DND-41 (cell line): ENCODE measurements at places on chromosomes 16 and 17.
A peak's percentile ranks its signal among the peaks of the same experiment; 100 is the strongest.

- H3K4me3 ChIP-seq: no peak overlapping the region
- no peaks in the 10 kb centered on the region for H3K4me1 ChIP-seq
- no peak overlapping the region for H3K27ac ChIP-seq
- no peak for DNase-seq
- H3K36me3 ChIP-seq: peaks cover 81% of the 10 kb centered on the region
- no peaks in the 10 kb centered on the region for H3K27me3 ChIP-seq
Measured at GRCh38 chr17:61947367-61948078, 19.7 kb upstream of the INTS2 start.

GRCh38 chr17:75634754-75635609, 1.7 kb downstream of the SMIM5 start:
- DNase-seq: no peak
- peaks cover 16% of the 10 kb centered on the region for H3K36me3 ChIP-seq
- H3K27ac ChIP-seq: no peak overlapping the region
- H3K27me3 ChIP-seq: no peaks in the 10 kb centered on the region
- H3K4me1 ChIP-seq: peaks cover 12% of the 10 kb centered on the region

DNA sequence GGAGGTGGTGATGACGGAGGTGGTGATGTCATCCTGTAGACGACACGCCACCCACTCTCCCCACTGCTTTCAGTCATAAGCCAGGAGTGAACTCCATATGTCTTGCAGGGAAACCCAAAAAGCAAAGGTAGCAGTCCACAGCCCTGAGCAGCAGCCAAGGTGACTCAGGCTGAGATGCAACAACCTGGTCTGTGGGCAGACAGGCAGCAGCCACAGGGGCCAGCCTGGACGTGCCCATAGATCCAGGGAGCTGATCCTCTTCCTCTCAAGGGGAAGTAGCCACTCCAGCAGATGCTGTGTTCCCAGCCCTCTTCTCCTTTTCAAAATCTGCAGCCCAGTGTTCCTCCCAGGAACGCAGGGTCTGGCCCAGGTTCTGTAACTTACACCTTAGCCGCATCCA, 17.3 kb upstream of the CIITA start:
- no peak overlapping the region for H3K27ac ChIP-seq
- H3K36me3 ChIP-seq: no peaks in the 10 kb centered on the region
- H3K27me3 ChIP-seq: no peaks in the 10 kb centered on the region
- no peaks in the 10 kb centered on the region for H3K4me1 ChIP-seq

- H3K4me3 ChIP-seq: no peak overlapping the region
- no peak for DNase-seq
- no peaks in the 10 kb centered on the region for H3K36me3 ChIP-seq
- H3K27ac ChIP-seq: no peak overlapping the region
- no peaks in the 10 kb centered on the region for H3K4me1 ChIP-seq
Measured at GRCh38 chr17:63178530-63178929, 212.5 kb downstream of the TANC2 start.

GRCh38 chr17:1008008-1008761, 11.3 kb downstream of the TIMM22 start:
- no peaks in the 10 kb centered on the region for H3K4me1 ChIP-seq
- DNase-seq: no peak
- no peak overlapping the region for H3K4me3 ChIP-seq
- no peak overlapping the region for H3K27ac ChIP-seq

- H3K36me3 ChIP-seq: no peaks in the 10 kb centered on the region
- no peaks in the 10 kb centered on the region for H3K4me1 ChIP-seq
- peaks cover 5% of the 10 kb centered on the region for H3K27me3 ChIP-seq
- H3K27ac ChIP-seq: no peak overlapping the region
- H3K4me3 ChIP-seq: no peak overlapping the region
Measured at GRCh38 chr17:51888816-51889215, 269.7 kb downstream of the CA10 start.

GRCh38 chr16:50165473-50165872, 12.4 kb downstream of the TENT4B start:
- H3K27me3 ChIP-seq: no peaks in the 10 kb centered on the region
- H3K4me1 ChIP-seq: no peaks in the 10 kb centered on the region
- no peak overlapping the region for H3K4me3 ChIP-seq

- no peak overlapping the region for H3K4me3 ChIP-seq
- H3K36me3 ChIP-seq: no peaks in the 10 kb centered on the region
- peaks cover 6% of the 10 kb centered on the region for H3K27me3 ChIP-seq
- no peak overlapping the region for H3K27ac ChIP-seq
Measured at GRCh38 chr16:25896411-25896810, 204.7 kb downstream of the HS3ST4 start.

DNA sequence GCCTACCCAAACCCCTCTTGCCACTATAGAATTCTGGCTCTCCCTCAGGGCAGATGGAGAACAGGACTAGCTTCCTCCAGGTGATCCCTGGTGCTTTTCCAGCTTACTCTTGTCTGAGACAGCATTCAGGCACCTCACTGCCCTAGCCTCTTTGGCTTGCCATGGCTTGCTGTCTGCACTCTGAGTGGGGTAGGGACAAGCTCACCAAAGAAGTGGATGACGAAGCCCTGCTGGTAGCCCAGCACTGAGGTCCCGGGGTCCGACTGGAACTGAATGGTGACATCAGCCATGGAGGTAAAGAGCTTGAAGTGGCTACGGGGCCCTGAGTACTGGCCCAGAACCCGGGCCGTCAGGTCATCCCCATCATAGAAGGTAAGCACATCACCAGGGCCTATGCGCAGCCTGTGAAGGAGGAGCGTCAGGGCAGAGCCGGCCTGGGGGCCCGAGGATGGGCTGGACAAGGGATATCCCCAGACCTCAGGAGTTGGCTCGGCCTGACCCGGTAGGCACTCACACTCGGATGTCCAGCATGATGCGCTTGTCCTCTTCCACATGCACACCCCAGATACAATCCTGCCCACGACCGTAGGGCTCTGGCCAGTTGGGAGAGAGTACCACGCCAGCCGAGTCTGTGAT, 7.6 kb upstream of the PHF12 start:
- H3K27ac ChIP-seq: no peak overlapping the region
- H3K4me3 ChIP-seq: no peak overlapping the region
- no peaks in the 10 kb centered on the region for H3K27me3 ChIP-seq
- no peak for DNase-seq

GRCh38 chr16:3070608-3071111, 5.2 kb downstream of the IL32 start:
- no peak overlapping the region for H3K4me3 ChIP-seq
- H3K4me1 ChIP-seq: peaks cover 94% of the 10 kb centered on the region
- H3K36me3 ChIP-seq: peaks cover 40% of the 10 kb centered on the region
- H3K27ac ChIP-seq: peak overlapping the region; percentile 80
- DNase-seq: no peak

DNA sequence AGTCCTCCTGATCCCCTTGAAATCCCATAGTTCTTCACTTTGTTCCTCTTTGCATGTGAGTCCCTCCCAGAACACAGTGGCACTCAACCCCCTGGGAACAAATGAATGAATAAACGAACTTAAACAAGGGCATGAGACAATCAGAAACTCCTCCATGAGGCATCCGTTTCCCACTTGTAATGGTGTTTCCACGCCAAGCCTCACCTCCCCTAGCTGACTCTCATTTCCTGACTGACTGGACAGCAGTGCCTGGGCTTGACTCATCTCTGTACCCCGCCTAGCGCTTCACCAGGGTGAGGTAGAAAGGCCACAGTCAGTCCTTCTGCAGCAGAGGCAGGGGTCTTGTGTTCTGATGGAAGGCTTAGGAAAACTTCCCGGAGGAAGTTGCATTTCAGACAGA, 14.2 kb downstream of the KIF1C start:
- peaks cover 41% of the 10 kb centered on the region for H3K36me3 ChIP-seq
- no peak overlapping the region for H3K27ac ChIP-seq
- H3K4me1 ChIP-seq: no peaks in the 10 kb centered on the region
- no peak for DNase-seq
- H3K4me3 ChIP-seq: no peak overlapping the region
- no peaks in the 10 kb centered on the region for H3K27me3 ChIP-seq

GRCh38 chr16:78479723-78480122, 380.3 kb downstream of the WWOX start:
- H3K27me3 ChIP-seq: no peaks in the 10 kb centered on the region
- H3K36me3 ChIP-seq: no peaks in the 10 kb centered on the region
- H3K4me3 ChIP-seq: no peak overlapping the region
- DNase-seq: no peak

DNA sequence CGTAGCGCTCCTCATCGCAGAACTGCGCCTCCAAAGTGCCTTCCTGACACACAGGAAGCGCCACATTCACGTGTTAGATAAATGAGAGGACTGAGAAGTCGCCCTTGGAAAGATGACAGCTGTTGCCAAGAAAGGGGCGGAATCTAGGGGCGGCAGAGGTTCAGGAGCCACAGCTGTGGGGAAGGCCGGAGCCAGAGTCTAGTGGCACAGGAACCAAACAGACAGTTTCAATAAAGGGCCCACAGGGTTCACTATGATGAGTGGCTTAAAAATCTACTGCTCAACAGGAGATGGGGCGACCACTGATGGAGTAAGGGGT, 4.7 kb downstream of the FLCN start:
- peaks cover 60% of the 10 kb centered on the region for H3K36me3 ChIP-seq
- no peak overlapping the region for H3K4me3 ChIP-seq
- no peak overlapping the region for H3K27ac ChIP-seq
- H3K27me3 ChIP-seq: no peaks in the 10 kb centered on the region
- peaks cover 17% of the 10 kb centered on the region for H3K4me1 ChIP-seq

GRCh38 chr16:30335598-30336474, 19.3 kb downstream of the CD2BP2 start:
- peak overlapping the region; percentile 63; the same call in 1 of the 2 replicates for H3K4me3 ChIP-seq
- peaks cover 26% of the 10 kb centered on the region for H3K4me1 ChIP-seq
- no peaks in the 10 kb centered on the region for H3K36me3 ChIP-seq
- H3K27me3 ChIP-seq: no peaks in the 10 kb centered on the region

DNA sequence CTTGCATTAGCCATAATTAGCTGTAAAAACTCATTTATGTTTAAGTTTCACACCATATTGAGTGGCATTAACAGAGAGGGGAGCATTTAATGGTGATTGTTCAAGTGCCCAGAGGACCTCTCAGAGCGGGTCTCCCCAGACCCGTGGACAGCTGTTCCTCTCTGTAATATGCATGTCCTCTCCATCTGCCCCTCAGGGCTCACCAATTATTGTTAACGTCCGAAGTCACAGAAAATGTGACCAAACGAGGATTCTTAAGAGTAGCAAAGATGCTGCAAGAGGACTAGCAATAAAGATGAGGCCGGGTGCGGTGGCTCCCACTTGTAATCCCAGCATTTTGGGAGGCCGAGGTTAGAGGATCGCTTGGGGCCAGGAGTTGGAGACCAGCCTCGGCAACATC, 130.2 kb downstream of the CPPED1 start:
- no peaks in the 10 kb centered on the region for H3K27me3 ChIP-seq
- H3K36me3 ChIP-seq: no peaks in the 10 kb centered on the region
- no peak overlapping the region for H3K4me3 ChIP-seq
- H3K27ac ChIP-seq: no peak overlapping the region
- H3K4me1 ChIP-seq: peaks cover 11% of the 10 kb centered on the region
